ENCODE measurements at places on chromosomes 4 and X.

DNA sequence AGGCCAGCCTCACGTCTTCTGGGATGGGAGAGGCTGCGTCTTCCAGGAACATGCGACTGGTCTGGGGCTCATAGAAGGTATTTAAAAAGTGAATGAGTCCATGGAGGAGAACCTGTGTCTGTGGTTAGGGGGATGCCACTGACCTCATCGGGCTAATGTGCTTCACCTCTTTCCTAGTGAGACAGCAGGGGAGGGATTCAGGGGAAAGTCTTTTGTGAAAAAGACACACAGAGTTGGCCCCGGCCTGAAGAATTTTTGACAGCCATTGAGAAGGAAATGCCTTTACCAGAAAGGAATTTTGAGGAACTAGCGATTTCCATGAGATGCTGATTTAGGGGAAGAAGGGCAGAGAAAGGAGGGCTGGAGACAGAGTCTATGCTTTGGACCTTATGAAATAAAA, 11.0 kb upstream of the C4orf50 start:
- DNase-seq, result no peak

GRCh38 chr4:146134761-146135445, 40.6 kb upstream of the LSM6 start:
- DNase-seq, result peak; percentile 75

DNA sequence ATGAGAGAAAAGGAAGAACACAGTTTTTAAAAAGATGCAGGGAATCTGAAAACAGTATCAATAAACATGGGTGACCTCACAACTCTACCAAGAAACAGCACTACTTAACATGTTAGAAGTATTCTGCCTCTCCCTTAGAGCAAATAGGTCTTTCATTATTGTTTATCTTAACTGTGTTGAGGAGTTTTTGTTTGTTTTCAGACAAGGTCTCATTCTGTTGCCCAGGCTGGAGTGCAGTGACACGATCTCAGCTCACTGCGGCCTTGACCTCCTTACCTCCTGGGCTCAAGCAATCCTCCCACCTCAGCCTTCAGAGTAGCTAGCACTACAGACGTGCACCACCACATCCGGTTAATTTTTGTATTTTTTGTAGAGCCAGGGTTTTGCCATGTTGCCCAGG, 165.3 kb upstream of the PRDX4 start:
- no peak for DNase-seq

DNA sequence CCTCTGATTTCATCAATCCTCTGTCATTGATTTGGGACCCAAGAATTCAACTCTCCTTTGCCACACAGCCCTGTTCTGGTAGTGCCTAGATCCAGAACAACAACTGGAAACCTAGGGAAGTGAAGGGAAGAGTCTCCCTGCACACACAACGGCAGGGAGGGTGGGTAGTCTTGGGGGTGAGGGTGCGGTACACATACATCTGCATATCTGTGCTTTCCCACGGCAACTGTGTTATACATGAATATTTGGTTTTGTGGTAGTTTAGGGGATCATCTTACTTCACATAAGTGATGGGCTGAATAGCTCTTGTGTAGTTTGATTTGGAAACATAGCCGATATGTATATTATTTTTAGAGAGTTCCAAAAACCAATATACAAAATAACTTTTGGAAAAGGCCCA, 3.3 kb upstream of the PRSS12 start:
- DNase-seq, result no peak

GRCh38 chr4:139214039-139214534, 37.1 kb upstream of the ELF2 start:
- DNase-seq, result no peak

- no peak for DNase-seq
These were observed 29.1 kb downstream of the RASGEF1B start for GRCh38 chr4:81442484-81443085.

GRCh38 chr4:103915224-103915869, 195.6 kb upstream of the TACR3 start:
- no peak for DNase-seq

GRCh38 chr4:90421161-90421560, 294.0 kb downstream of the CCSER1 start:
- DNase-seq, result no peak

GRCh38 chr4:72136429-72136828, 104.6 kb downstream of the NPFFR2 start:
- no peak for DNase-seq

GRCh38 chrX:129638917-129639316, 15.8 kb downstream of the APLN start:
- no peak for DNase-seq

DNA sequence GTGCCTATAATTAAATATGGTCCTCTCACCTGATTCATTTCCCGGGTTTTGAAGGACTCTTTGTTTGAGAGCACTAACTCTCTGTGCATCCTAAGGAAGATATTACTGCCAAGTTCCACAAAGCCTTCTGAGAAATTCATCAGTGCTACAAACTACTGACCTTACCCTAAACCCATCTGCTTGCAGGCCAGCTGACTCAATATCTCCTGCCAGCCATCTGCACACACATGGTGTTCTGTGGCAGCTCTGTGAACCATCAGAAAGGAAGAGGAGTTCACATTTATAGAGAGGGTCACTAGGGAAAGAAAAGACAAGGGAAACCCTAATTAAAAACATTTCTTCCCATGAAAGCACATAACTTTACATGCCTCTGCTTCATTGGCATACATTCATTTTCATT, 156.7 kb downstream of the ATP10D start:
- DNase-seq, result peak; percentile 24

DNA sequence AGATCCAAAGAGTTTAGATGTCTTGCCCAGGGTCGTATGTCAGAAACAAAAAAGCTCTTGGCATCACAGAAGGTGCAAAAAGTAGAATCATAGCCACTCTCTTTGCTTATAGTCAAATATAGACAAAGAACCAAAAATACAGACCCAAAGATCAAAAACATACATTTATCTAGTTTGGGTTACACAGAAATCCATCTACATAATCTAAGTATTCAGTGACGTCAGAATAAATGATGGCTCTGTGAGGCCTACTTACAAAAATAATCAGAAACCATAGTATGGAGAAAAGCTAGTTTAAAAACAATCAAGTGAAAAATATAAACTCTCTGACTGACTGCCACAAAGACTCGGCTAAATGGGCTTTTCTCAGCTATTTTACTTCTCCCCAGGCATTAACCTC, 126.8 kb downstream of the MAPK10 start:
- DNase-seq, result no peak

- DNase-seq, result no peak
These were observed 87.8 kb upstream of the RPS6KA3 start for GRCh38 chrX:20354505-20354904.

DNA sequence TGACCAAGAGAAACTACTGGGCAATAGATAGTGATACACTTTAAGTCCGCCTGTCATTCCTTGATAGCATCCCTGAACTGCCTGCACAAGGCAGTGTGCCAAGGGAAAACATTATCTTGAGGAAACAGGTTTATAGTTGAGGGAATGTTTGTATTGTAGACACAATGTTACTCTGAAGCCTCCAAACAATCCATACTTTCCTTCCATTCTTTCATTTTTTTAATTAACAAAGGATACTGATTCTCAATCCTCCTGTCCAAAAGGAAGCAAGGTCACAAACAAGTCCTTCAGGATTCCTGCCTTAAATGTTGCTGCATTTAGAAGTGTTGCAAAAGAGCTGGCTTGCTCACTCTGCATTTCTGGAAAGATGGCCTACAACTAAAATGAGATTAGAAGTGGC, 61.7 kb upstream of the PRSS48 start:
- DNase-seq, result no peak

GRCh38 chr4:41290479-41290878, 33.8 kb downstream of the UCHL1 start:
- DNase-seq, result no peak

GRCh38 chr4:189162888-189163287, 777.8 kb upstream of the FRG1 start:
- DNase-seq, result no peak

- no peak for DNase-seq
These were observed 31.3 kb upstream of the ANAPC4 start for GRCh38 chr4:25345744-25346143.

GRCh38 chr4:75892508-75892907, 9.7 kb downstream of the PPEF2 start:
- DNase-seq, result no peak

DNA sequence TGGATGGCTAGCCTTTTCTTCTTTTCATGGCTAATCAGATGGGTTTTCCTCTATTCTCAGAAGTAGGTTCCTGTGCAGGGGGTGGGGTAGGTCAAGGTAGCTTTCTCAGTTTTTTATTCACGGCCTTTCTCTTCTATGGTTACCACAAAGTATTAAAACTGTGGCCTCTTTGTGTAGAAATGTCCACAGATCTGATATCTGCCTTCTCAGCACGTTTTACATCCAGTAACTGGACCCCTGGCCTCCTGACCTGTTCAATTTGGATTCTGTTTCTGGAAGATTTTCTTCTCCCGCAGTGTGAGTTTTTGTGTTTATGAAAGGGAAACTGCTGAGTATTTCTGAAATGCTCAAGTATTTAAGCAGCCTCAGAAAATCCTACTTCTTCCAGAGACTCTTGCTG, 688.5 kb downstream of the RAPGEF2 start:
- DNase-seq, result no peak

GRCh38 chr4:119506806-119507205, 121.8 kb downstream of the PDE5A start:
- DNase-seq, result no peak

- peak; percentile 24 for DNase-seq
These were observed 69.7 kb downstream of the PDGFC start for GRCh38 chr4:156901871-156902270.

- DNase-seq, result no peak
These were observed 322.3 kb downstream of the DHX15 start for GRCh38 chr4:24262084-24262483.

- DNase-seq, result no peak
These were observed 4.2 kb upstream of the PPARGC1A start for GRCh38 chr4:23894021-23894420.

- no peak for DNase-seq
These were observed 47.4 kb downstream of the SMIM14 start for GRCh38 chr4:39591290-39591689.

GRCh38 chr4:170231377-170231776, 141.6 kb upstream of the AADAT start:
- no peak for DNase-seq

DNA sequence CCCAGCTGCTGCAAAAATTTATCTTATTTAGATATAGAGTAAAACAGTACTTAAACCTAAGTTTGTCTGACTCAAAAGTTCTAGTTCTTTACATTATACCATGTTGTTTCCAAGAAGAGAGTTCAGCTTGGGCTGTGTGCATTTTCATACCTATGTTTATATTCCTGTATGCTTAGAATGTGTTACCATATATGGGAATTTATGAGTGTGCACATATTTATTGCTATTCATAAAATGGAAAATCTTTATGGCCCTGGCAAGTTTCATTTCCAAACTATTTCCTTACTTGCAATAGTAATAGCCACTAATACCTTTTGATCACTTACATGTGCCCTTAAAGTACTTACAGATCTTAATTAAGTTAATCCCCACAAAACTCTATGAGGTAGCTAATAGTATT, 2.6 kb downstream of the HEPH start:
- DNase-seq, result no peak

DNA sequence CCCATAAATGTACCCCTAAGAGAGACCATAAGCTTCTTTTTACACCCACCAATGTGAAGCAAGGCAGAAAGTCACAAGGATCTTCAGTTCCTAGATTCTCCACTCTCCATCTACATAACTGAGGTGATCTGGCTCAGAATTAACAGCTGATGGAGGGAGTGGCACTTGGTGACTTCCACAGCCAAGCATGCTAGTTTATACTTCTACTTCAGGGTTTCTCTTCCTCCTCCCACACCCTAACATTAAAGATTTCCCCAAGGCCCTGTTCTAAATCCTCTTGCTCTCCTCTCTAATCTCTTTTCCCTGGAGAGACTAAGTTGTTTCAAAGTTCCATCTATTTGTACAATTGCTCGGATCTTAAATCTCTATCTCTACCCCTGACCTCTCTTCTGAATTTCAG, 81.1 kb downstream of the MBNL3 start:
- no peak for DNase-seq

GRCh38 chr4:113821856-113822255, 60.3 kb upstream of the CAMK2D start:
- no peak for DNase-seq

GRCh38 chr4:146916479-146917076, 29.1 kb downstream of the TTC29 start:
- peak; percentile 18 for DNase-seq

- DNase-seq, result no peak
These were observed 53.6 kb downstream of the LIN54 start for GRCh38 chr4:82957045-82957444.

GRCh38 chr4:65661471-65661870, 8.8 kb downstream of the EPHA5 start:
- DNase-seq, result no peak

GRCh38 chrX:906586-906985, 276.0 kb downstream of the SHOX start:
- no peak for DNase-seq
